ENCODE measurements at places on chromosomes 5 and 9.
A peak's percentile ranks its signal among the peaks of the same experiment; 100 is the strongest.

DNA sequence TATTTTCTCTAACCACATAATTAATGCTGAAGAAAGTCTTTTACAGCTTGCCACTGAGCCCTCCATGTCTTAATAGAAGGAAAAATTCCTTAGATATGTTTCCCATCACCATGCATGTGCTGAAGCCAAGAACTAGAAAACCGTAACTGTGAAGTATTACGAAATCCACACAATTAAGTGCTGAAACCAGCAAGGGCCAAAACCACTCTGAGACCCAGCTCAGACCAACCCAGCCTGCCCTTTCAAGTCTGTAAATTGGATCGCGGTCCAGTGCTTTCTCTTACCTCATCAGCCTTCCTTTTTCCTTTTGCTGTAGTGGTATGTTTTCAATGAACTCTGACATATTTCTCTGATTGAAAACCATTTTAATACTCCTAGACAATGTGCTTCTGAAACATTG, 26.3 kb downstream of the SEMA5A start:
- peak; percentile 36 for DNase-seq

DNA sequence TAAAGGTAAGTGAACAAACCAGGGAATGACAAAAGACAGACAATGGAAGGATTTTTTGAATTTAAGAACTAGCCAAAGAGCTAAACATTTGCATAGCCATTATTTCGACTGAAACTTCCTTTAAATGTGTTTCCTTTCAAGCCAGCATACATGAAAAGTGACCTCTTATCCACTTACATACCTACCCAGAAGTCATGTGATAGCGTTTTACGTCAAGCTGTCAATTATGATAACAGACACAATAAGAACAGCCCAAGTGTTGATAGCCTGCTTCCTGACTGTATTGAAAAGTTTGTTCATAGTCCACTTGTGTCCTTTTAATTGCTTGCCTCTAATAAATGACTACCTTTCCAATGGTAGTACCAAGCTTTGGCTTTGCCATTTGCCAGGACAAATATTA, 206.0 kb downstream of the NFIB start:
- no peak for DNase-seq

DNA sequence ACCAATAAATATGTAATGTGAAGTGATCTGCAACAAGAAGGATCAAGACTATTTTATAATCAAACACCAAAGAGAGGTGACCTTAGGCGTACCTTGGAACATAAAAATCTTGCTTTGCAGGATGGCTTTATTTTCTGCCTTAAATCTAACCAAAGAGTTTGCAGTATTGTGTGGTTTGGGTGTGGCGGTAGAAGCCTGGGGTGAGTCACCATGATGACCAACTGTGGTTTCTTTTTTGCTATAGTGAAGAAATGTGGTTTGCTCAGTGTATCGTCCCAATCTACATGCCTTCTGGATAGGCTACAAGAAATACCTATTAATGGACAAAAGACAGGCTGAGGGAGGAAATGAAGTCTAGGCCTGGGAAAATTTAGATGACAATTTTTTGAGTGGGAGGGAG, 5.1 kb upstream of the CAST start:
- peak; percentile 67 for DNase-seq

DNA sequence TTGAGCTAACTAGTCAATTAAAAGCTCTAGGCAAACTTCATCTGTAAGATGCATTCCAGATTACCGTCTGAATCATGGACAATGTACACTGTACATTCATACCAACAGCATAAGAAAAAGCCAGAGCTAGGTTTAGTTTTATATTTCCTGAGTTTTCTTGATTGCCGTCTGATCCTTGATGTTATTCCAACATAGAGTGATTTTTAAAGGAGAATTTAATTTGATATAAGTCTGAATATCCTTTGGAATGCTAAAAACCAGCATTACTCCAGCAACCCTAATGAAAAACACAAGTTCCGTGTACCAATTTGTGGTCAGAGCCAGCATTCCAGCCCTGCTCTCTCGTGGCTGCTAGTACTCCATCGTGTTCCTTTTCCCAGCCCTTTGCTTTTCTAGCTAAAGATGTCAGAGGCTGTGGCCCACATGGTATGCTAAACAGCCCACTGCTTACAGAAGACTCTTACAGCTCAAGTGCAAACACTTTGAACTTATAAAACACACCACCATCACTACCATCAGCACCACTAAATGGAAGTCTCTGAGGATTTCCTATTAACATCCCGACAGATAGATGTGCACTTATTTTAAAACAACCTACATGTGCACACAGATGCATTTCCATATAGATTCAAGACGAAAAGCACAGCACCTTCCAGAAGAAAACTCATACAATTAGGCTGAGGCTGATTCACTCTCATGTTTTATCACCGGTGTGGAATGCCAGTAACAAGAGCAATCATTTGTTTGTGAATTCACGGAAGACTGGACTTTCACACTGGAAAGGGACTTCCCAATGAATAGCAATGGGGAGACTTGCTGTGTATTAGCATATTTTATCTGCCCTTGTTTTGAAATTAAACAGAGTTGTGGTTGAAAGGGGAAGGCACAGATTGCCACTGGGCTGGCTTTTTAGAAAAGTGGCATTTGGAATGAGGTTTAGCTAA, 246.9 kb upstream of the GAS1 start:
- DNase-seq: peak; percentile 95

DNA sequence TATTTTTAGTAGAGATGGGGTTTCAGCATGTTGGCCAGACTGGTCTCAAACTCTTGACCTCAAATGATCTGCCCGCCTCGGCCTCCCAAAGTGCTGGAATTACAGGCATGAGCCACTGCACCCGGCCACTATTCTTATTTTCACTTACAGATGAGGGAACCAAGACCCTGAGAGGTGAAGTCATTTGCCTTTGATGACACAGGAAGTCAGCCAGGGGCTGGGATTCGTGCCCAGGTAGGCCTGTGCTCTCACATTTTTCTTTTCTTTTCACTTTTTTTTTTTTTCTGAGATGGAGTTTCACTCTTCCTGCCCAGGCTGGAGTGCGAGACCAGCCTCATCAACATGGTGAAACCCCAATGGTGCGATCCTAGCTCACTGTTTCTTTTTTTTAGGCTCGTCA, 22.2 kb downstream of the ENG start:
- no peak for DNase-seq

GRCh38 chr9:76245518-76245917, 148.7 kb downstream of the RFK start:
- DNase-seq: no peak

DNA sequence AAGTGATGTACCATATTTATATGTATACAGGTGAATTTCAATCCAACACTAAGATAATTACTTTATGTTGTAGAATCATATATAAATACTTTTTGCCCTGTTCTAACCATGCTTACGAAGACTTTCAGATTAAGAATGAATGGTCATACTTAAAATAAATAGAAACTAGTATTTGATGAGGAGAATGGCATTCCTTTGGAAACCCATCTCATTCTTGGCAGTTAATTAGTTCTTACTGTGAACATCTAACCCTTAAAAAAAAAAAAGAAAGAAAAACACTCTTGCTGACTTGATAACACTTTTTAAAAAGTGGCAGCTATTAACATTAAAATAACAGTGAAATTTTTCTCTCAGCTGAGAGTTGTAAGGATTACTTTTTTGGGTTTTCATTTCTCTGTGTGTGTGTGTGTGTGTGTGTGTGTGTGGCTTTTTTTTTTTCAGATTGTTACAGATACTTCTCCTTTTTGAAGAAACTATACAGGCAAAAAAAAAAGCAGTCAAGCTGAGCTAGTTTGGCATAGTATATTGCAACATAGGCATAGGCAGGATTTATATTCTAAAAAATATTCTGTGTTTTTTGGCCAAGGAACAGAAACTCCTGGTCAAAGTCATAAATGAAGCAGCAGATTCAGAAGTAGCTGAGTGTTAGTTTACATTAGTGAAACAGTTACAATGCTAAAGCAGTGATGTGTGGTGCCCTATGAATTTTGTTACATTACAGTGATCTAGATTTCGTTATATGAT, 163.5 kb downstream of the CD180 start:
- DNase-seq: no peak

DNA sequence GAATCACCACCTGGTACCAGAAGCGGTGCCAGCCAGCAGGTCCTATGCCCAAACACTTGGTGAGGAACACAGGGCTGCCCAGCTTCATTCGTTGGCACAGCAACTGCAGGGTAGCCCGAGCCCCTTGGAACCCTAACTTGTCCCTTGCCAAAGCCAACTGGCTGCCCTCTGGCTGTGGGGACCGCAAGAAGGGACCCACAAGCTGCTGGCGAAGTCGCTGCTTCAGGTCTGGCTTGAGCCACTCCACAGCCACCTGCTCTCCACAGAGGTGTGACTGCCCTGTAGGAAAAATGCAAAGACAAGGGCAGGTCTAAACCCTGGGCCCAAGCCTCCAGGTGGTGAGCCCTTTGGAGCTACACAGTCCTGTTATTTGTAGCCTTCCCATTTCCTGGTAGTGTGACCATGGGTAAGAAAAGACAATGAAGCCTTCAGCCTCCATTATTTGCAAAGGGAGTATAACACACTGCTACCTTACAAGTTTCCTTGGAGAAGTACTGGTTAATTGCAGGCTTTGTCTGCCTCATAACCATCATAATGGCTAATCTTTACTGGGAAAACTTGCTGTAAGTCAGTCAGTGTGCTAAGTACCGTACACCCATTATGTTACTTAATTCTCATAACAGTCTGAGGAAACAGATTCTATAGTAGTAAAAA, 1.8 kb downstream of the DND1 start:
- no peak for DNase-seq

- peak; percentile 94 for DNase-seq
Measured at GRCh38 chr5:134439210-134439654, 27.6 kb upstream of the CDKN2AIPNL start.

- no peak for DNase-seq
Measured at GRCh38 chr5:126981222-126981621, 49.1 kb downstream of the MARCHF3 start.

DNA sequence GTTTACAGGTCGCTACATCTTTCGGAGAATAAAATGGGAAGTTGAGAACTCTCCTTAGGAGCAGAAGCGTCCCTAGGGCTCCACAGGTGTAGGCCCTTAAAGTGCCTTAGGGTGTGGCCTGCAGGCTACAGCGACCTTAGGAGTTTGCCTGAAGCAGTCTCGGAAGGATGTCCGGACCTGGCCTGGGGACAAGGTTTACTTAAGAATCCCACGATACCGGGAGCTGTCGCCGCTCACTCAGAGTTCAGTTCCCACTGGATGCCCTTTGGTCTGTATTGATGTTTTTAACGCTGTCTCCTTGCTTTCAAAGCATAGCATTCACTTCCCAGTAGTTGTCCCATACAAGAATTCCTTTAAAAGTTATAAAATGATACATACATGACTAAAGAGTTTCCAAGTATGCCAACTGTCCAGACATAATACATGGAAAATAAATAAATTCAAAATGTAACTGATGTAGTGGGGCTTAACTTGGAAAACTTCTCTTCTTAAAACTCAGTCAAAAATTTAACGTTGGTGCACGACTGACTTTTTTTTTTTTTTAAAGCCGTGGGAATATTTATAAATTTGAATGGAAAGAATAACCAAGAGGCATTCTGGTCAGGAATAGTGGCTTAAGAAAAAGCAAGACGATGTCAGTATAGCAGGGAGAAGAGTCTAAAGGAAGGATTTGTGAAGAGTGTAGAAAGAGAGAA, 848 bp downstream of the RAD50 start:
- DNase-seq: no peak

GRCh38 chr5:81389025-81389424, 4.9 kb downstream of the ACOT12 start:
- DNase-seq: no peak

Measured in AG04449 (cell line).